Esophagus muscularis mucosa (tissue), 4 donors: ENCODE measurements at places on chromosomes 1 and 21.

DNA sequence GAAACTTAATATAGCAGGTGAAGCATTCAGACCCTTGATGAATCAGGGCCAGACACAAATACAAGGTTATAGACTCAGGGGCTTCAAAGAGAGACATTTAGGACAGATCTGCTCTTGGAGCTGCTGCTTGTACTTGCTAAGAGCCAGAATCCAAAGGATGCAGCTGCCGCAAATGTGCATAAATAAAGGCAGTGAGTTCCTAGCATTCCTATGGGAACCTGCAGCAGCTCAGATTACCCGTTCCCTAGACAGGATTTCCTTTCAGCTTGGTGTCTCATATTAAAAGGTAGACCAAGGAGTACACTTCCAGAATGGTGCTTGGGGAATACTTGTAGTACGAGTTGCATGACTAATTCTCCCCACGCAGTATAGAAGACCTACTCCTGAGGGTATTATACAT, 9.7 kb upstream of the LRRC53 start:
- H3K4me1 ChIP-seq = peaks cover 3% of the 10 kb centered on the region
- H3K36me3 ChIP-seq = no peaks in the 10 kb centered on the region
- H3K27ac ChIP-seq = no peak overlapping the region
- no peaks in the 10 kb centered on the region for H3K27me3 ChIP-seq

- no peaks in the 10 kb centered on the region for H3K36me3 ChIP-seq
- no peaks in the 10 kb centered on the region for H3K27me3 ChIP-seq
- no peak overlapping the region for H3K27ac ChIP-seq
- H3K4me1 ChIP-seq = no peaks in the 10 kb centered on the region
- H3K4me3 ChIP-seq = no peak overlapping the region
Measured at GRCh38 chr1:165795894-165796293, 27.2 kb upstream of the TMCO1 start.

GRCh38 chr1:119163396-119163795, 22.9 kb upstream of the WARS2 start:
- H3K27me3 ChIP-seq = no peaks in the 10 kb centered on the region
- H3K27ac ChIP-seq = no peak overlapping the region
- H3K36me3 ChIP-seq = peaks cover 38% of the 10 kb centered on the region
- H3K4me3 ChIP-seq = no peak overlapping the region
- H3K4me1 ChIP-seq = no peaks in the 10 kb centered on the region

DNA sequence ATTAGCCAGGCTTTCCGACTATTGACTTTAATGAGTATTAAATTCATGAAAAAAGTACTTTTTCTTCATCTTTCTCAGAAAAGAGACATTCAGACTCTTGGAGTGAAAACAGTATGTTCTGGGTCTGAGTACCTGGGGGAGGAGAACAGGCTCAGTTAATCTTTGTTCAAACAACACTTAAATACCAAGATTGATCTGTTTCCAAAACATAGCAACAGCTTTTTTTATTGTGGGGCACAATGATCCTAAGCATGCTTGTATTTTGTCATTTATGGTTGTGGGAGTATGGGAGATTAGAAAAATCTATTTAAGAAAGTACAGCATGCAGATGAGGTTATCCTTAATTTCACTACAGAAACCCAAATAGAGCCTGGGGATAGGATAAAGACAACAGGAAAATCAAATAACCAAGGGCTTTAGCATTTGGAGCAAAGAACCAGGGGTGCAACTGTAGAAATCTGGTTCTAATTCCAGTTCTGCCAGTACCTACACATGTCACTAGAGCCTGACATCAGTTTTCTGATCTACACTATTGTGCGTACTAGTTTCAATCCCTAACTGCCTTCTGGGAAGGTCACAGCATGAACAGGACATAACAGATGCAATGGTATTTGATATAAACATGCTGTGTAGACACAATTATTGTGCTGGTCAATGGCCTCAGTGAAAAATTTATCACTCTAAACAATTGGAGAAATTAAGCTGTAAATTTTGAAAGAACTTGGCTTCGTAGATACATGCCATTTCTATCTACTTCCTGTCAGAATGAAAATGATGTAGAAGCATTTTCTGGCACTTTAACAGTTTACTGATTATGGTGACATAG, 91.2 kb downstream of the KCNK1 start:
- no peaks in the 10 kb centered on the region for H3K27me3 ChIP-seq
- peaks cover 21% of the 10 kb centered on the region for H3K4me1 ChIP-seq
- no peak overlapping the region for H3K27ac ChIP-seq
- no peaks in the 10 kb centered on the region for H3K36me3 ChIP-seq

DNA sequence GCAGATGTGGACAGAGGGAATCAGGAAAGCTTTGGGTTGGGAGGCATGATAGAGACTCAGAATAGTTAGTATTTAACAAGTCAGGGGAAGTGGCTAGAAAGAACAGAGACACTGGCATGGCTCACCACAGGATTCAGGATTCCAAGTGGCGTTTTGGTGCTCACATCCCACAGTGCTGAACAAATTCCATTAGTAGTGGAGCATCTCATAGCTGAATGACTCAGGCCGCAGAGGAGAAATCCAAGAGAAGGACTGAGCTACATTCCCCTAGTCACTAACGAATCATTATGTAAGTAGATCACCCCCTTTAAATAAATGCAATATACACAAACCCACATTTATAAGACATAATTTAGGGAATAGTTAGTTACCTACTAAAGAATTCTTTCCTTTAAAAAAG, 5.0 kb upstream of the KCNJ9 start:
- H3K36me3 ChIP-seq = no peaks in the 10 kb centered on the region
- peaks cover 17% of the 10 kb centered on the region for H3K27me3 ChIP-seq
- H3K4me1 ChIP-seq = no peaks in the 10 kb centered on the region
- no peak overlapping the region for H3K27ac ChIP-seq
- no peak for DNase-seq
- H3K4me3 ChIP-seq = no peak overlapping the region

- no peak overlapping the region for H3K27ac ChIP-seq
- H3K27me3 ChIP-seq = no peaks in the 10 kb centered on the region
- H3K4me3 ChIP-seq = no peak overlapping the region
- peaks cover 11% of the 10 kb centered on the region for H3K4me1 ChIP-seq
- DNase-seq = no peak
- no peaks in the 10 kb centered on the region for H3K36me3 ChIP-seq
Measured at GRCh38 chr1:67630438-67631045, 54.5 kb upstream of the GADD45A start.

- H3K36me3 ChIP-seq = no peaks in the 10 kb centered on the region
- no peaks in the 10 kb centered on the region for H3K27me3 ChIP-seq
- no peak overlapping the region for H3K4me3 ChIP-seq
- no peak for DNase-seq
- no peak overlapping the region for H3K27ac ChIP-seq
Measured at GRCh38 chr1:247440001-247440620, 17.8 kb downstream of the OR2B11 start.

GRCh38 chr21:14076143-14076806, 134.5 kb downstream of the LIPI start:
- H3K27ac ChIP-seq = no peak overlapping the region
- H3K4me3 ChIP-seq = no peak overlapping the region
- no peaks in the 10 kb centered on the region for H3K27me3 ChIP-seq

DNA sequence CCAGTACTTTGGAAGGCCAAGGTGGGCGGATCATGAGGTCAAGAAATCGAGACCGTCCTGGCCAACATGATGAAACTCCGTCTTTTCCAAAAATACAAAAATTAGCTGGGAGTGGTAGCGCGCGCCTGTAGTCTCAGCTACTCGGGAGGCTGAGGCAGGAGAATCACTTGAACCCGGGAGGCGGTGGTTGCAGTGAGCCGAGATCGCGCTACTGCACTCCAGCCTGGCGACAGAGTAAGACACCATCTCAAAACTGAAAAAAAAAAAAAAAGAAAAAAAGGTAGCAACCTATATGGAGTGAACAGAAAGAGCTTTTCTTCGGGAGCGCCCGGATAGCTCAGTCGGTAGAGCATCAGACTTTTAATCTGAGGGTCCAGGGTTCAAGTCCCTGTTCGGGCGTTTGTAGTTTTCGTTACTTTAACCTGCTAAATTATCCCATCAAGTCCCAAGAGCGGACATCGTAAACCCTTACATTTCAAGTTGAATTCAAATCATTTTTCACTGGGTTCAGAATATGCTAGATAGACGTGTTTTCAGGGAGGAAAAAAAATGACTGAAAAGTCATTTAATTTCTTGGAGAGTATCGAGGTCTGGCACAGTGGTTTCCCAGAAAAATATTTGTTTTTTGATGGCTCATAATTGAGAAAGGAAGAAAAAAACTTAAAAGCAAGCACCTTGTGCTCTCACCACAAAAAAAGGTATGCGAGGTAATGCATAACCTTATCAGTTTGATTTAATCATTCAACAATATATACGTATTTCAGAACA, 9.8 kb upstream of the MDM4 start:
- no peak for DNase-seq
- H3K4me3 ChIP-seq = peak overlapping the region; percentile 54
- H3K4me1 ChIP-seq = peaks cover 24% of the 10 kb centered on the region
- no peaks in the 10 kb centered on the region for H3K27me3 ChIP-seq

GRCh38 chr1:55213151-55213884, 1.8 kb downstream of the USP24 start:
- no peaks in the 10 kb centered on the region for H3K27me3 ChIP-seq
- peak overlapping the region; percentile 94 for H3K4me3 ChIP-seq
- peak overlapping the region; percentile 96 for H3K27ac ChIP-seq
- H3K36me3 ChIP-seq = no peaks in the 10 kb centered on the region
- peaks cover 71% of the 10 kb centered on the region for H3K4me1 ChIP-seq
- no peak for DNase-seq

- H3K4me3 ChIP-seq = peak within 1 kb of the TSS; percentile 62
- H3K27ac ChIP-seq = peak within 1 kb of the TSS; percentile 55
- peaks cover 27% of the 10 kb centered on the region for H3K4me1 ChIP-seq
- H3K36me3 ChIP-seq = no peaks in the 10 kb centered on the region
Measured at GRCh38 chr1:159171254-159171687, at the start of gene CADM3. Gene CADM3 (plus strand): TSS chr1:159171615. CDS start chr1:159171766, 151 bp downstream.

DNA sequence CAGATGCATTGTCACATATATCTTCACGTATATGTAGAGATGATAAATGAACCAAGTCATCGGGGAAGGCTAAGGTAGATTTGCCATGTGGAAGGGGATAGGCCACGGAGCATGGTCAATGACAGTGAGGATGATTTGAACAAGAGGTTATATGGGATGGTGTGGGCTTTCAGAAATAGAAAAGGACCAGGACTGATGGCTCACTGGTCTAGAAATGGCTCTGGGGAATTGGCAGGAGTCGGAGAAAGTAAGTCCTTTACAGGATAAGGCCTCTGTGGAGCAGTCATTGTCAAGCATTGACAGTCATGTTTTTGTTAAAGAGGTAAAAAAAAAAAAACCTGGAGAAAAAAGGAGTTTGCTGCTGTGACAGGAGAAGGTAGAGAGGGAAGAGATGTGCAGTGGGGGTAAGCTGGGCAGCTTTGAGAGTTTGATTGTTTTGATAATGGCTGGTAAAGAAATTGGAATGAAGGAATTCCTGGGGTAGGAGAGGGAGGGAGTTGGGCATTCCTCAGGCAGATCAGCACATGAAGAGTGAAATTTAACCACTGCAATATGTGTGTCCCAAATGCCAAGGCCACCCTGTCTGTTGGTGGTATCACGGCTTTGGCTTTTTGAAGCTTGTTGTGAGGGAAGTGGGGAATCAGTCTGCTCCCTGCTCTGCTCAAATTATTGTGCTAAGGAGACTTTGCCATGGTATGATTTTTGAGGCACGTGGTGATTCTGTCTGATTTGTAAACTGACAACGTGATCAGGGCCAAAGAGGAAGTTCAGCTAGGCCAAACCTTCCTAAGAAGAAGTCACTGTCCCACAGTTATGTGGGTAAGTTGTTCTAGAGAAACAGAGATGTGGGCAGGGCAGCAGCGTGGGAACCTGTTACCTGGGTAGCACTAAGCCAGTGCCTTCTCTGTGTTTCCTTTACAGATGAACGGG, 26.0 kb downstream of the MACF1 start:
- H3K36me3 ChIP-seq = peaks cover 16% of the 10 kb centered on the region
- DNase-seq = no peak
- H3K4me3 ChIP-seq = no peak overlapping the region
- H3K27me3 ChIP-seq = no peaks in the 10 kb centered on the region
- peaks cover 51% of the 10 kb centered on the region for H3K4me1 ChIP-seq
- H3K27ac ChIP-seq = peak overlapping the region; percentile 34

DNA sequence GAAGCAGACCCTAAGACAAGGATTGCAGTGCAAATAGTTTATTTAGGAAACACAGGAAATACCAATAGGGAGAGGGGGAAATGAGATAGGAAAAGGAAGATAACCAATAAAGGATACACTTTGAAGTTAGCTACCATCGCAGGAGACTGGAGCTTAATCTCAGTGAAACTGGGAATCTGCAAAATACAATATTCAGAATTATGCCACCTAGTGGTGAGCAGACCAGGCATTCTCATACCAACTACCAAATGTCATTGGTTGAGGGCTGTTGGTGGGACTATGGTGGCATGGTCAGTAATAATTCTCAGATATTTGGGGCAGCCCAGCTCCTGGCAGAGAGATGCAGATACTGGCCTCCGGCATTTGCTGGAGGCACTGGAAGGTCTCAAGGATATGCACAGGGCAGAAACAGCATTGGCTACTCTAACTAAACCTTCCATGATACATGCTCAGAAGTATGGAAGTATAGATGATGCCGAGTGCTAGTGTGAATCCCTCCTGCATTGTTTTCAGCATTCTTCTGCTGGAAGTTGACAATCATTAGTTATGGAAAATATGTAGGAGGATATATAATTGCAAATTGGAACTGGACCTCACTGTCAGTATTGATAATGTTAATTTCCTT, 11.8 kb upstream of the ZFP69B start:
- H3K27me3 ChIP-seq = no peaks in the 10 kb centered on the region
- no peaks in the 10 kb centered on the region for H3K36me3 ChIP-seq
- H3K4me1 ChIP-seq = no peaks in the 10 kb centered on the region
- H3K27ac ChIP-seq = no peak overlapping the region

DNA sequence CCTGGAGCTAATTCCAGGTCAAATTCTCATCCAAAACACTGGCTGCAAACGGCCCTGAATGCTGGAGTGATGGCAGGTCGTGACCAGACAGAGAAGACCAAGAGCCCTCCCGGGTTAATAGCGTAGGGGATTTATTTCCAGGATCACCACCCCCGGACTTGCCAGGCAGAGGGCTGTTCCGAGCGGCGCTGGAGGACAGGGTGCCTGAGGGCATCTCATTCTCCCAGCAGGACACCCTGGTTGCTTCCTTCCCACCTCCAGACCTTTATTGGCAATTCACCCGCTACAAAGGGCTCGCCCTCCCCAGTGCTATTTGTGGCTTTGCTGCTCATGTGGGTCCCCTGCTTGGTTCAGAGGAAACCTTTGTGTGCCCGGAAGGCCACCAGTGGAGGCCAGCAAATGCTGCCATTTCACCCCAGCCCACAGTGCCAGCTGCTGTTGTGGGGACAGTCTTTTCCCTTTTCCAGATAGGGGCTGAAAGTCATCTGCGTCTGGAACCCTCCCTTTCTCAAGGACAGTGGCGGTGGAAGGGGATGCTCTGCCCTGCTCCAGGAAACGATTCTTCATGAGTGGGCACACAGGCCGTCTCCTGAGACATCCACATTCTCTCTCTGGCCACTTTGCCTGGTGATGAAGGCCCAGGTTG, 19.0 kb upstream of the C1orf174 start:
- DNase-seq = no peak
- H3K27ac ChIP-seq = no peak overlapping the region
- peaks cover 58% of the 10 kb centered on the region for H3K27me3 ChIP-seq
- no peaks in the 10 kb centered on the region for H3K36me3 ChIP-seq

DNA sequence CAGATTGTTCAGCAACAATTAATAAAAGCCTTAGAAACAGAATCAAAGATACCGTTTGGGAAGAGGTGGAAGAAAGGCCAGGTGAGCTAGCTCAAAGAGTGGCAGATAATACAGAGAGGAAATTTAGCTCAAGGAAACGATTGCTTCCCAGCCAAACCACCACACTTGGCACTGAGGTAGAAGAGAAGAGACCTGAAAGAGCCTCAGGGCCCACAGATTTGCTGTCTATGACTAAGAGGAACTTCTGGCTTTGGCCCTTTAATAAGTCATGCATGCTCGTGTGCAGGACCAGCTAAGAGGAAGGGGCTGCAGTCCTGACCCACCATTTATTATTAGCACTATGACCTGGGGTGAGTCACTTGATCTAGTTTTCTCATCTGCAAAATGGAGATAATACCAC, 72.8 kb upstream of the BCL10 start:
- H3K27me3 ChIP-seq = no peaks in the 10 kb centered on the region
- no peak overlapping the region for H3K4me3 ChIP-seq
- DNase-seq = no peak
- no peak overlapping the region for H3K27ac ChIP-seq
